ENCODE measurements at places on chromosomes 1 and 21.
A peak's percentile ranks its signal among the peaks of the same experiment; 100 is the strongest.

DNA sequence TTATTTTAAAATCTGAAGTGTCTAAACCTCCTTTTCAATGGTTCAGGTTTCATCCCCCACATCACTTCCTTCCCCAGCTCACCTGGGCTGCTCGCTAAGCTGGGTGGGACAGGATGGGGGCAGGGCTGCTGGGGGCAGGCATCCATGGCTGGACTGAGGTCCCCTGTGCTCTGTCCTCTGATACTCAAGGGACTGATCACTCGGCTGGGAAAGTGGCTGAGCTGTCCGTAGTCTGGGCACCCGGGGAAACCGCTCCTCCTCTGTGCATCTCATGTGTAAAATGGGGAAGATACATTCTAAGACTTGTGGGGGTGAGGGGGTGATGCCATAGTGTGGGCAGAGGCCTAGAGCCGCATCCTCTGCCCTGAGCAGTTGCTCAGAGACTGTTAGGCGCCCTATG, 411.2 kb downstream of the MATN1 start:
- DNase-seq = no peak

DNA sequence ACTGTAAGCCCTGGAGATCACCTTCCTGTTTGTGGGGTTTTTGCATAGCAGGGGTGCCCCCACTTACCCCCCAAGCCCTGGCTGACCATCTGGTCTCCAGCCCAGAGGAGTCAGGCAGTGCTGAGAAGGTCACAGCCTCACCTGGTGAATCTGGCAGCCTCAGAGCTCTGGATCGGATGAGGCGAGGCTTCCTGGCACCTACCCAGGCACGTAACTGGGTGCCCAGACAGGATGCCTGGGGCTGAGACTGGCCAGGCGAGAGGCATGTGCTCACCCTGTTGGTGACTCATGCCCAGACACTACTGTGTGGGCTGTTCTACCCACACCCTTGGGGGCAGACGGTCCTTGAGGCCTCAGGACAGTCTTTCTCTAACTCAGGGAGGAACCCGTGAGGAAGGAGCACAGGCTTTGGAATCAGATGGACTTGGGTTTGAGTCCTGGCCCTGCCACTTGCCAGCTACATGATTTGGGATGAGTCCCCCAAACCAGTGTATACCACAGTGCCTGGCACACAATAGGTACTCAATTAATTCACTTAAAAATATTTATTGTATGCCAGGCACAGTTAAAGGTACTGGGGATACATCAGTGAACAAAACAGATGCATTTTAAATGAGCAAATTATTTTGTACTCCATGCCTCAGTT, 15.1 kb upstream of the PADI3 start:
- no peak for DNase-seq

DNA sequence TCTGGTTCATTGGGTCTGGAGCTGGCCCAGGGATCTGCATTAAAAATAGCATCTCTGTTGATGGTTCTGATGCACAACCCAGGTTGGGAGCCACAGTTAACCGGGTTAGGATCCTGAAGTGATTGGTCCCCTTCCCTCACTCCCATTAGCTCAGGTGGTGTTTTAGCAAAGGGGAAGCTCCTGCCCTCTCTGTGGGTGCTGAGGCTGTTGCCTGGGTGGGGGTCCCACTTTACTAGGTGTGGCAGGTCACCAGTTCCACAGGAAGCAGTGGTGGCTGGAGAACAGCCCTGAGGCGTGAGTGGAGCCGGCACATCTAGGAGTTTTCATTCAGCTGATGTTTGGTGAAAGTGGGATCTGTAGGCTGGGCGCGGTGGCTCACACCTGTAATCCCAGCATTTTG, 86.5 kb downstream of the MAN1C1 start:
- DNase-seq = no peak

- DNase-seq = no peak
These were observed 222.2 kb downstream of the NRIP1 start for GRCh38 chr21:14842601-14843000.

GRCh38 chr1:71463144-71463543, 382.3 kb upstream of the ZRANB2 start:
- DNase-seq = no peak

DNA sequence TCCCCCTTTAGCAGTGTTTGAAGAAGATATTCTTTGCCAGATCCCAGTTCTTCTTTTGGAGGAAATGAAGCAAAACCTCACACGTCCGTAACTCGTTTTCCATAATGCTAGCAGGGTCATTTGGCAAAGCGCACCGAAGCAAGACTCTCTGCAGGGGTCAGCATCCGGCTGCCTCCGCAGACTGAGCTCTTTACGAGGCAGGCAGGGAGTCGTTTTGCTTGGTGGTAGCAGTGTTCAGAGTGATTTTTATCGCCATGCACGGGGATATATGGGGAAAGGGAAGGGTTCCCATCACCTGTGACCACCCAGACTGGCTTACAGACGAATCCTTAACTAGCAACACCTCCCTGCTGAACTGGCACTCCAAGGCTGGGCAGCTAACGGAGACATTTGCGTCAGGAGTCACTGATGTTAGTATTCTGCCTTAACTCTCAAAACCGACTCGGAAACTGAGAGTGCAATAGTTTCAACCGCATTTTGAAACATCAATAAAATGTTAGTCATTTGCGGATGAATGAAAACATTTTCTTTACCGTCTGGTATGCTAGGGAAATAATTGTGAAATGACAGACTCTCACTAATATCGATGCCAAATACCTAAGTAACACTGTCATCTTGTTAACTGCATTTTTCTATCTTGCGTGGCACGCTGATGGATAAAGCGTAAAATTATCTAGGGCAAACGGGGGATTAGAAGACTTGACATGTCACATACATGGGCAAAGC, 2.2 kb upstream of the NEGR1 start:
- peak; percentile 10 for DNase-seq

- DNase-seq = no peak
These were observed 86.4 kb upstream of the SSX2IP start for GRCh38 chr1:84776639-84777038.

- no peak for DNase-seq
These were observed 52.4 kb downstream of the IER5 start for GRCh38 chr1:181140891-181141290.

- DNase-seq = peak; percentile 87
These were observed 94.4 kb upstream of the KRTAP19-8 start for GRCh38 chr21:31132574-31133242.

DNA sequence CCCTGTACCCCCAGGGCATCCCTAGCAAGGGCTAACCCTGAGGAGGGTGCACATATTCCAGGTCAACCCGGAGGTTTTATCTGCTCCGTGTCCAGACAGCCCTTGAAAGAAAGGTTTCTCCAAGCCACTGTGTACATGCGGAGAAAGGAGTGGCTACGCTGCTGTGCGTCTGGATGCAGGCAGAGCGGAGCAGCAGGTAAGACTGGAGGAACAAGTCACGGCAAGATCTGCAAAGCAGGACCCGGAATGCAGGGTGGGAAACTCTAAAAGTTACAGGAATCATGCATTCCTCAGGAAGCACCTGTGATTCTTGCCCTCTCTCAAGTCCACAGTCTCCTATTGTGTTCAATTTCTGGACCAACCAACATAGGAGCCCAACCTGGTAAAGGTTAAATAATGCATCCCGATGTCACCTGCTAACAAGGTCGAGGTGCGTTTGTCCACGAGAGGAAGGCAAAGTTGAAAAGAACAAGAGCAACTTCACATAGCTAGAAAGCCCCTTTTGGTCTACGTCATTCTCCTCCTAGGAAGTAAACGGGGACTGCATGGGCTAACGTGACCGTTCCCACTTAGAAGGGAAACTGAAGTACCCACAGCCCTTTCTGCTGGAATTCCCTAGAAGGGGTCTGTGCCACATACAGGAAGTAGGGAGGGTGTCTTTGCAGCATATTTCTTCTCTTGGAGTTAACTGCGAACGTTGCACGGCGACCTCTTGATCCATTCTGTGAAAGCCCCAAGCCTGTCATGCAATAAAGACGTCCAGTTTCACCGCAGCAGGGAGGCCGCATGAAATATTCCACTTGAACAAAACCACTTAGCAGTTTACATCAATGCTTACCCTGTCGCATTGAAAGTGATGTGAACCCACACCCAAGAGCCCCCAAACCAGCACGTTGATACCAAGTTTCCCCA, 5.8 kb downstream of the TIAM1 start:
- DNase-seq = no peak

- DNase-seq = peak; percentile 33
These were observed at the start of gene IRF6 for GRCh38 chr1:209805875-209806760. Gene IRF6 (minus strand): TSS chr1:209806142. CDS start chr1:209801413, 4,729 bp downstream.

DNA sequence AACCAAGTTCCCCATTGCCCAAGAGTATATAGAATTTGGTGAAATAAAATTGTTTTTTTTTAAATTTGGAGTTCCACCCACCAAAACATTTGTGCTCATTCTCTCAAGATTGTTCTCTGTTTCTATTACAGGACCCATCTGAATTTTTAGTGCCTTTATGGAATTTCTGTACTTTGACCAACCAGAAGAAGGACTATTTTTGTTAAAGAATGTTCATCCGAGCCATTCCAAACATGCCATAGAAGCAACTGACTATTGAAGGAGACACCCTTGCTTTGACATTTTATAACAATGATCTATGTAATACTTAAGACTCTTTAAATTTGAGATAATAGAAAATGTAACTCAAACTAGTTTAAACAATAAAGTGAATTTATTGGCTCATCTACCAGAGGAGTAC, 655.7 kb upstream of the ADAMTS5 start:
- DNase-seq = no peak

GRCh38 chr1:62991152-62991551, 207.2 kb downstream of the ATG4C start:
- no peak for DNase-seq

DNA sequence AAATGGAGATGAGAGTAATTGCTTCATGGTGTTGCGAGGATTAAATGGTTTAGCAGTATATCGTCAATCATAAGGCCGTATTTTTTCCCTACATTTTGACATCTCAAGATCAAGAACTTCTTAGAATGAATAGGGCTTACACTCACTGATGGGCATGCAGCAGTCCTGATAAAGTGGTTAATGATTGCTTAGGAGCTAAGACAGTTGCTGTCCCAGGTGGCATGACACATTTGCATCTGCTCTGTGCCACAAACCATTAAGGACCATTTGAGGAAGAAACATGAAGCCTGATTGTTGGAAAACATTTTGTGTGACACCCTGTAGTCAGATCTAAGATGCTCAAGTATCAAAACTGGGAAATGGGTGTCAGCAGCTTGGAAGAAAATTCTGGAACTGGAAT, 81.0 kb upstream of the SGIP1 start:
- DNase-seq = no peak

GRCh38 chr1:163055531-163055930, 13.6 kb upstream of the RGS4 start:
- DNase-seq = no peak

DNA sequence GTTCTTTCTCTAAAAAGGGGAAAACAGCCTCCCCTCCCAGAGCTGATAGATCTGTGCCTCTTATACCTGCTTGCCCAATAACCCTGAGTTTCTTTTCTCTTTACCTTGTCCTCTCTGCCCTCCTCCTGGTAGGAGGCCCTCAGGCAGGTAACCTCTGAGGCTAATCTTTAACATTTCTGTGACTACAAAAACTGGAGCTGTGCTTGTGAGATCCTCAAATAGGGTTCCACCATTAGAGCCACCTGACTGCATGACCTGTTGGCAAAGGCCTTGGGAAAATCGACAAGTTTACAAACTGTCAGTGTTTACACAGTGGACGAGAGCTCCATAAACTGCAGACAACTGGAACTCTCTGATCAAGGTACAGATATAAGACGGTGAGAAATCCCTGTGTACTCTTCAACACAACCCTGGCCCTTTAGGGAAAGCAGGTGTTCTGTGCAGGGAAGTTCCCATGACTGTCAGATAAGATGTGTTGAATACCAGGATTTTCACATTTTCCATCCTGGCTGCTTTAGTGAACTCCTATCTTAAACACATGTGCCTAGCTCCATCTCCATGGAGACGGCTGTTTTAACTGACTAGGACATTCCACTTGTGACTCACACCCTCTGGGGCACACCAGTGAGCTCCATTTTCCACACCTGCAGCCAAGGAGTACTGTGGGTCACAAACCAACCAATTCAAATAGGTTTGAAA, 38.3 kb downstream of the ECE1 start:
- DNase-seq = no peak

GRCh38 chr1:54338464-54338863, 67.7 kb downstream of the SSBP3 start:
- DNase-seq = no peak

DNA sequence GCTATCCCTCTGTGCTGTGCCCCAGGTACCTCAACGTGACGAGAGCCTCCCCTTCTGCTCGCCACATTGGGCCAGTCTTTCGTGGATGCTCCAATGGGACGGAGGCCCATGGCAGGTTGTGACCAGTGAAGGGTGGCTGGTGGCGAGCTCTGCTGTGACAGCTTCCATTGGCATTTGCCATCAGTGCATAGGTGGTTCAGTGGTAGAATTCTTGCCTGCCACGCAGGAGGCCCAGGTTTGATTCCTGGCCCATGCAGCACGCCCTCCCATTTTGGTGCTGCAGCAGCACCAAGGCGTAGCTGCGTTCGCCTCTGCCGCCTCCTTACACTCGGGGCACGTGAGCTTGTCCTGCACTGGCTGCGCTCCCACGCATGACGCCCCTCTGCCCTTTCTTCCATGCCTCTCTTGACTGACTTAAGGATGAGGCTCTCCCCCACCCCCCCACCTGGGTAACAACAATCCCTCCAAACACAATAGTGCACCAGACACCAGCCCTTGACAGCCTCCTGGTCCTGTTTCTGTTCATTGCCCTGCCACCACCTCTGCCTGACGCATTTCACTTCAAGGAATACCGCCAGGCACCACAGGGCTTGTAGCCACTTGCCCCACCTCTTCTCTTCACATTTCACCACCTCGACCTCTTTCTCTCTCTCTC, 24.7 kb upstream of the FCGR2A start:
- no peak for DNase-seq

DNA sequence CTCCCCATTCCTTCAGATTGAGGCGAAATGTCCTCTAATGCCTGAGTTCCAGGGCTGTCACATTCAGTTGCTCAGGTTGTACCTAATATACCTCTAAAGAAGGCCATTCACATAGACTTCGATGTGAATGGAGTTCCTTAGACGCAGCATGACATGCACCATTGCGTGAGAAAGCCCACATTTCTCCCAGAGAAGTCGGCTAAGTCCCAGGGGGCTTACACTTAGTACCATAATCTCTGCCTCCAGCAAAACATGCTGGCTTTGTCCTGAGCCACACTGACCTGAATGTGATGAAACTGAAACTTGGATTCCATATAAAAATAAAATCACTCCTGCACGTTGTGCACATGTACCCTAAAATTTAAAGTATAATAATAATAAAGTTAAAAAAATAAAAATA, 23.2 kb upstream of the SLC2A1 start:
- no peak for DNase-seq

GRCh38 chr1:201946224-201946908, at the start of gene LMOD1:
Gene LMOD1 (minus strand): TSS chr1:201946548. CDS start chr1:201946340, 208 bp downstream.
- no peak for DNase-seq

DNA sequence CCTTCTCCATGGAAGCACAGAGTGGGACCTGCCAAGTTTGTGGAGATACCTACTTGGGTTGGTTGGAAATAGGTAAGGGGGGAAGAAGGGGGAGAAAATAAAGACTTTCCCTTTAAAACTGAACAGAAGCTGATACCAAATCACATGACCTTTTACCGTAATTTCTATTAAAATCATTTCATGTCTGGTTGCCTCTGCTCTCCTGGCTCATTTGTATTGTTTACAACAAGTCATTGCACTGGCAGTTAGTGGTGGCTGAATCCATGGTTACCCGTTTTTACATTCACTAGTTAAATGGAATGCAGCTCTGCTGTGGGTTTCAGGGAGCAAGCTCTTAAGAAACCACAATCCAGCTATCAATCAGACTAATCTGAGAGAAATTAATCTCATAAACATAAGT, 353.7 kb upstream of the ESRRG start:
- no peak for DNase-seq

- DNase-seq = no peak
These were observed 651.0 kb downstream of the SMYD3 start for GRCh38 chr1:245855846-245856730.

GRCh38 chr1:170580636-170581440, 48.9 kb downstream of the GORAB start:
- DNase-seq = no peak
